Mammary epithelial cell (primary cell): ENCODE measurements at places on chromosomes 2 and 18. TPM values are rescaled to one million over a fixed set of nuclear protein-coding genes. Genes with fewer than 3 reads are reported as not detected.

GRCh38 chr18:79496237-79496977, 100.7 kb downstream of the NFATC1 start:
- DNase-seq, result no peak

DNA sequence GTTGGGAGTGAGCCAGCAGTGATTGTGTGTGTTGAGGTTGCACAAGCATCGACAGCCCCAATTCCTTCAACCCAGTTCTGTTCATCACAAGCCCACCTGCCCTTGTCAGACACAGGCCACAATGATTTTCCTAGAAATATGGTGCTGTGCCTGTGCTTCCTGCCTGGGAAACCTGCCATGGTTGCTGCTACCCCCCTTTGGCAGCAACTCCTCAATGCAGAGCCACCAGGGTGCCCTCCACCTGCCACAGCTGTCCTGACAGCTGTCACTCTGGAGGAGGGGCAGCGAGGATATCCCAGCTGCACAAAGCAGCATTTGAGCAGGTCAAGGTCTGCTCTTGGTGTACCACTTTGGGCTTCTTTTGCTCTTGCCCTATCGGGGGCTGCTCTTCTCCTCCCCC, 27.1 kb downstream of the SMIM21 start:
- no peak for DNase-seq

DNA sequence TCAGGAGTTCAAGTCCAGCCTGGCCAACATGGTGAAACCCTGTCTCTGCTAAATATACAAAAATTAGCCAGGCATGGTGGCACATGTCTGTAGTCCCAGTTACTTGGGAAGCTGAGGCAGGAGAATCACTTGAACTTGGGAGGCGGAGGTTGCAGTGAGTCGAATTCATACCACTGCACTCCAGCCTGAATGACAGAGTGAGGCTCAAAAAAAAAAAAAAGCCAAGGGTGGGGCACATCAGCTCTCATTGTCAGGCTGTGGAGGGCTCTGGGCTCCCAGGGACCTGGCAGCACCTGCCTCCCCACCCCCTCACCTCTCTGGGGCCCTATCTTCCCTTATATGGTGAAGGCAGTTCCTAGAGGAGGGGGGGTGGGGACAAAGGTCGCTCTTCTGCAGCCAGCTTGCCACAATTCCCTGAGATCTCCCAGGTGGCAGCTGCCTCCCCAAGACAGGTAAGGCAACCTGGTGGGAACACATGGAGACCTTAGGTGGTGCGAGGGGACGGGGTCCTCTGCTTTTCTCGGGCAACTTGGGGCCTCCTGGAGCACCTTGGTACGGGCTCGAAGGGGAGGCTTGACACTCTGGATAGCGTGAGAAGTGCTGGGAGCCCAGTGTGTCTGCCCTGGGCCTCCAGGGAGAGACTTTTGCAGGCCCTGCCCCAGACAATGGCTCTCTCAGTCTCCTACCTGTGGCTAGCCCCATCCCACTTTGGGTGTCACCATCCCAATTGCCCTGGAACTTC, at the start of gene VIL1:
VIL1 (plus strand) TSS at position 407 of the 742 bp plus-strand sequence. CDS start 4,656 bp downstream, outside the sequence.
- DNase-seq, result no peak

GRCh38 chr2:238220892-238221521, 17.5 kb upstream of the ILKAP start:
- peak; percentile 32 for DNase-seq

GRCh38 chr2:11873356-11874154, 127.1 kb downstream of the LPIN1 start:
- DNase-seq, result no peak

The ANKRD29 gene
- total RNA-seq, result 7.5 and 12.6 TPM in 2 replicates

The DCC gene
- not detected in 2 replicates for total RNA-seq

The NAT8 gene
- total RNA-seq, result not detected in 2 replicates

The MAB21L4 gene
- 0.14 and 0.40 TPM in 2 replicates for total RNA-seq
